ENCODE measurements at places on chromosomes 13 and 19. TPM values are rescaled to one million over a fixed set of nuclear protein-coding genes. Genes with fewer than 3 reads are reported as not detected.
A peak's percentile ranks its signal among the peaks of the same experiment; 100 is the strongest.

GRCh38 chr19:56372281-56372680 is 21.1 kb downstream of the ZNF582 start:
- DNase-seq, result no peak

GRCh38 chr19:15280915-15281683 is 48.9 kb upstream of the EPHX3 start:
- DNase-seq, result no peak

- no peak for DNase-seq
Observed at GRCh38 chr13:38674208-38674607, 12.7 kb upstream of the FREM2 start.

- DNase-seq, result no peak
Observed at GRCh38 chr13:98321395-98321794, 144.3 kb upstream of the RNF113B start.

The PSG7 gene
- total RNA-seq, result not detected

DNA sequence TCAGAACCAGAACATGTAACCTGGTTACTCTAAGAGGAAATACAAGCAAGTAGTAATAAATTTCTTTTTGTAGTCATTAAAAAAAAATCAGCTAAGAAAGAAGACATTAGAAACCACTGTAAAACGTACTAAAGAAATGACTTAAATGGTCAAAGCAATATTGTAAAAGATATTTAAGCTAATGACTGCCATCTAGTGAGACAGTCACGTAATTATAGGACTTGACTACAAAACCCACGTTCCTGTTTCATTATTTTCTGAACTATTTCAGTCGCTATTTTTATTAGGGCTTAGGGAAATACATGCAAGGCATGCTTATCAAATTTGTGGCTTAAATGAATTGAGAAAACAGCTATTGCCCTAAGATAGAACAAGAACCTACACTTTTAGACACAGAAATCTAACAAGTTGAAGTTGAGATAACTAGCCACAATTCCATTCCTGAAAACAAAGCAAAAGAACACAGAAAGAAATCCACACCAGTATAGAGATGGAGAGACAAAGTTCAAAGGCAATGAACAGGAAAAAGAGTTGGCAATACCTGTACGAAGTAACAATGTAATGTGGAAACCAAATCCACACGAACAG is 17.9 kb downstream of the ALG5 start:
- no peak for DNase-seq

- no peak for DNase-seq
Observed at GRCh38 chr13:49373716-49374115, 70.1 kb downstream of the CAB39L start.

GRCh38 chr13:26721251-26722121 is 39.1 kb downstream of the GPR12 start:
- no peak for DNase-seq

DNA sequence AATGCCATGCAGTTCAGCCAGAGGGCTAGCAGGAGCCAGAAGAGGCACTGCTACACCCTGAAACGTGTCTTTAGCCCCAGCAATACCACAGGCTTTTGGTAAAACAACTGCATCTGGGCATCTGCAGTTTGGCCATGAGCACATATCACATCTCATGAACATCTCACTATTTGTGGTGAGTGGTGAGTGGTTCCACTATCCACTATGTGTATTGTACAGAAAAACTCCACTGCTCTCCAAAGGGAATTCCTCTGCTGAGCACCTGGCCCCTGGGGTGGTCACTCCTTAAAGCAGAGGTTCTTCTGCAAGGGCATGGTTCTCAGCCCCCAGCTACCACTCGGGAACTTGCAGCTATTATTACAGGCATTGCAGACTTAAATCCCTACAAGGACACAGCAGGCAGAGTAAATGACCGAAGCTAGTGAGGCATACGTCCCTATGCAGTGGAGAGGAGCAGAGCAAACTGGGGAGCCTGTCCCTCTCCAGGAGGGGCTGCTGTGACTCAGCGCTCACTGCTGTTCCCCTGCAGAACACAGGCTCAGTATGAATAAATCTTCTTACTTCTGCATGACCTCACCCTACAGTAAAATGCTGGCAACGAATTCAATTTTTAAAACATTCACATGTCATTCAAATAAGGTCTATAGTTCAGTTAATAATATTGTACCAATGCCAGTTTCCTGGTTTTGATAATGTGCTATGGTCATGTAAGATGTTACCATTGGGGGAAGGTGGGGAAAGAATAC is 332.4 kb upstream of the ZNF507 start:
- no peak for DNase-seq

The CALR3 gene
- total RNA-seq, result not detected

The PGLYRP1 gene
- total RNA-seq, result not detected

DNA sequence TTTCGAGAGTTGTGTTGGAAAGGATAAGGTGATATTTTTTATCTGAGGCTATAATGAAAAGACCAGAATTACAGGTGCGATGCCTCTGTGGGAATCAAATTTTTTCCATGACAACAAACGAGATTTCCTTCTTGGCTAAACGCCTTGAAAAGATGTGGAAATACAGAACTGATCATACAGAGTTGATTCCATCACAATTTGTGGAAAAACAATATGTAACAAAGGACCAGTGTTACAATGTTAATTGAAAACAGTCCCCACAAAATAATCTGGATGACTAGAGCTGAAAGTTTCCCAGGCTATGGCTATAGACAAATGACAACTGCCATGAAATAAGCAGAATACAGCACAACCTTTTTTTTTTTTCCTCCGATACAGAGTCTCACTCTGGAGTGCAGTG is 628.9 kb downstream of the DIAPH3 start:
- DNase-seq, result no peak

DNA sequence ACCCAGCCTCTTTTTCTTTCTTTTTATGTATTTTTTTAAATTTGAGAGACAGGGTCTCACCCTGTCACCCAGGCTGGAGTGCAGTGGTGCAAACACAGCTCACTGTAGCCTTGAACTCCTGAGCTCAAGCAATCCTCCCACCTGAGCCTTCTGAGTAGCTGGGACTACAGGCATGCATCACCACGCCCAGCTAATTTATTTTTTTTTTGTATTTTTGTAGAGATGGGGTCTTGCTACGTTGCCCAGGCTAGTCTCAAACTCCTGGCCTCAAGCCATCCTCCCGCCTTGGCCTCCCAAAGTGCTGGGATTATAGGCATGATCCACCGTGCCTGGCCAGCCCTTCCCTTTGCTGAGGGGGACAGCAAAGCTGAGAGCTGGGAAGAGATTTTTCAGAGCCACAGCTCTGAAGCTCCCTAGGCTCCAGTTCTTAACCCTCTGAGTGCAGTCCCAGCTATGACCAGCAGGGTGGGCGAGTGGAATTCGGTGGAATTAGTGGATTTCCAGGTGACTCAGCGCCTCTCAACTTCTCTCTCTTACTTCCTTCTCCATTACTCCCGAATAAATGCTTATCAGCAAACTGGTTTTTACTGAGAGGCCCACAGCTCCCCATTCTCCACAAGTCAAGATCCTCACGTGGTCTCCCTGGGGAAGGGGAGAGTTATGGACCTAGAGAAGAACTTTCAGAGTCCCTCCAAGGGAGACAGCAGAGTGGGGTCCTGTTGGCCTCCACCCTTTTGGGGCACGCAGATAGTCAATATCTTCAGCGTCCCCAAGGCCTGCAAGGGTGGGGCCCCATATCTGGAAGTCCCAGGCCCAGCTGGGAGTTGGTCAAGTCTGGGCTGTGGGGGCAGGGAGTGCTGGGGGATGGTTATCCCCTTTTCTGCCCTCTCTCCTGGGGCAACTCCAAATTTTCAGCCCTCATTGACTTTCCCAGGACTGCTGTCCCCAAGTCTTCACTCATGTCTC is 1.2 kb downstream of the BLVRB start:
- peak; percentile 99 for DNase-seq

DNA sequence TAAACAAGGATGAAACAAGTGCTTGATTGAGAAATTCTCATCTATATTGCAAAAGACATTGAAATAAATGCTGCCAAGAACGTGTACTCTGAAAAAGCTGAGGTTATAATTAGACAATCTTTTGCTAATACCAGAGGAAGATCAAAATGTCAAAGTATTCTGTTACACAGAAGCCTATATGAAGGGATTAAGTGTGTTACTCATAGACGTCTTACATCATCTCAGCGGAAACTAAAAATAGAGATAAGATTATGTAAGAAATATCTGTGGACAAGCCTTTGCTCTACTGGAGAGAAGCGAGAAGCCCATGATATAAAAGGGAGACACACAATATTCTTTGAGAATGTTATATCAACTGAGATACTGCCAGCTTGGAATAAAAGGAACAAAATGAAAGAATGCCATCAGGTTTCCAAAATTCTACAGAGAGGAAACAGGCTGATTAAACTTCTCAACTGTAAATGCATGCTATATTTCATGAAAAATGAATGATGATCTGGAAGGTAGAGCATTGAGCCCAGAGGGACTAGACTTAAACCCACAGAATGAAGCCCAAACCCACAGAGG is 699.0 kb downstream of the GPC5 start:
- DNase-seq, result no peak

DNA sequence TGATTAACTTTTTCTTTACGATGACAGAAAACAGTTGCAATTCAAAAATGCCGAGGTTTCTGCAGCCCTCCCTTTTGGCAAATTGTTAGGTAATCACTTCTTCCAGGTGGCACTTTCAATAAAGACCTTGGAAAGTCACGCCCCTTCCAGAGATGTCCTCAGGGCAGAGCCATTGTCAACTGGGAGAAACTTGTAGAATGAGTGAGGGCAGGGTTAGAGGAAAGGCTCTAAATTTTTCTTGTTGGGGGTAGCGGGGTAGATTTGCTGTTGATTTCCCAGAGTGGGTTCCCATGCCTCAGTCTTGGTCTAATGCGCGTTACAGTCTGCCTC is 421.1 kb downstream of the FGF9 start:
- no peak for DNase-seq

The RAB3D gene
- total RNA-seq, result 33.3 TPM

The SIGLEC10 gene
- 2.2 TPM for total RNA-seq

GRCh38 chr19:41401483-41401882 is 3.9 kb downstream of the BCKDHA start:
- no peak for DNase-seq

GRCh38 chr13:113656831-113657671 is 947 bp downstream of the ATP4B start:
- DNase-seq, result no peak
